HFF-Myc (cell line): ENCODE measurements at places on chromosomes 7 and 10.

- no peak for DNase-seq
Observed at GRCh38 chr10:71836596-71836974, 14.5 kb downstream of the PSAP start.

GRCh38 chr7:72785166-72785955 lies 42.6 kb downstream of the TYW1B start:
- DNase-seq, result no peak

GRCh38 chr10:8103543-8103942 lies 49.1 kb downstream of the GATA3 start:
- no peak for DNase-seq

- DNase-seq, result no peak
Observed at GRCh38 chr10:31683682-31684081, 244.9 kb downstream of the ARHGAP12 start.

- no peak for DNase-seq
Observed at GRCh38 chr7:7772397-7772821, 54.0 kb upstream of the RPA3 start.

- DNase-seq, result no peak
Observed at GRCh38 chr7:125338110-125338509, 408.5 kb upstream of the POT1 start.

DNA sequence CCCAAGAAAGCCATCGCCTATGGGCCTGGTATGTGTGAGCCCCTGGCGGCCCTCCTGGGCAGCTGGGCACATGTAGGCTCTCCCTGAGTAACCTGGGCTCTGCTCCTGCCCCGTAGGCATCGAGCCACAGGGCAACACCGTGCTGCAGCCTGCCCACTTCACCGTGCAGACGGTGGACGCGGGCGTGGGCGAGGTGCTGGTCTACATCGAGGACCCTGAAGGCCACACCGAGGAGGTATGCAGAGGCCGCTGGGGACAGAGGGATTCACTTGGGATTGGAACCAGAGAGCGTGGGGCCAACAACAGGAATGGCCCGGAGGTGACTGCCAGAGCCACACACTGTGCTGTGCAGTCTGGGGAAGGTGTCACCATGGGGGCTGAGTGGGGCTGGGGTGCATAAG lies 7.3 kb downstream of the FLNC start:
- DNase-seq, result no peak

DNA sequence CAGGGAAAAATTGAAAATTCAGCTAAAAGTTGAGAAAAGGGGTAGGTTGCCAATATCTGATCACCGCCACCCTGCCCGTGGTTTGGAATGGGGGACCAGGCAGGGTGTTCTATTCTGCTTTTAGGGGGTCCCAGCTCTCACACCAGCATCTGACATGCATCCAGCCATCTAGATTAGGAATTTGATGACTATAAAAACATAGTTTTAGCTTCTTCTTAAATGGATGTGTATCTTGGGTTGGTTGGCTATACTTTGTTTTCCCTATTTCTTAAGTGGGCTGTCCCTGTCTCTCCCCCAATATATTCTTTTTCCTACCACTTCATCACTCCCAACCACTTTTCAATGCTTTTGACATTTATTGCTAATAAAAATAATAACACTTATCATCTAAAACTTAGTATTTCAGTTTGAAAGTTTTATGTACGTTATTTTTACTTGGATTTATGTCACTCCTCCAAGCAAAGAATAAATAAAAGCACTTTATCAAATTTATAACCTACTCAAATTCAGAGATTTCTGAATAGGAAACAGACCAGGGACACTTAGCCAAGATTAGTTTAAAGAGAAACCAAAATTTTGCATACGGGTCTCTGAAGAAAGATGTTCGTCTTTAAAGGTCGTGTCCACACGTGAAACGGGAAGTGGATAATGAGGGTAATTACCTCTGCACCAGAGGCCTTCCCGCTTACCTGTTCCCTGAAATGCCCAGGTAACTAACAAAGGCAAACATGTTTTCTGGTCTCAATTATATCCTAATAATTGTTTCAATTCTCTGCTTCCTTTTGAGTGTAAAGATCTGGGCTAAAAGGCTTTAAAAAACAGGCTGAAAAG lies 233.2 kb upstream of the AUTS2 start:
- no peak for DNase-seq
